ENCODE measurements at places on chromosomes 16 and 17.

GRCh38 chr17:12040478-12040877 is 19.8 kb downstream of the MAP2K4 start:
- peak; percentile 46 for DNase-seq

DNA sequence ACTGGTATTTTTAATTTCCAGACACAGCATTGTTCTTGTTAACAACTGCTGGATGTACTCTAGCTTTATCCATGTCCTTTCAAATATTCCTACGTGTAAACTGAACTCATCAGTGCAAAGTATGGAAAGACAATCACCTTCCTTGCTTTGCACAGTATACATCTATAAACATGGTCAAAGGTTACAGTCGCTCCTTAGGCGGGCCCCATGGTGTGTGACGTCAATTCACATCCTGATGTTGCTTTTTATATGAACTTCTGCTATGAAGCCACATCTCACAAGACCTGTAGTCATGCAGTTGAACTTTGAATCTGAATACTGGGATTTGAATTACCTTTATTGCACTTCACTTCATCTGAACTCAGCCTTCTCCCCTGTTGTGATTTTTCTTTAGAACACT is 447.6 kb upstream of the PSMD7 start:
- no peak for DNase-seq

DNA sequence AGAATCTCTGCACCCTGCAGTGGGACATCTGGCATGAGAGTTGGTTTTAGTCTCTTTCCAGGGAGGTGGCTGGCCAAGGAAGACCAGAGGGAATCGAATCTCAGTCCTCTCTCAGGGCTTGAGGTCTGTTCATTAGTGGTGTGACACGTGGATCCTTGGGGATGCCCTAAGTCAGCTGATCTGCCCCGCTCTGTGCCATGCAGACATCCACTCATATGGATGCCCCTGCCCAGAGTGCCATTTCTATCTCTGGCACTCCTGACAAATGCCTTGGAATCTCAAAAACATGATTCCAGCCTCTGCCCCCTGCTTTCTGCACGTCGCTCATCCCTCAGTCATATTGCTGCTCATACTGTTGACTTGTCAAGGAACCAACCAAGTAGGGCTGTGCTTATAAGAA is 38.8 kb downstream of the WSCD1 start:
- no peak for DNase-seq

- DNase-seq, result peak; percentile 79
Observed at GRCh38 chr17:75693500-75694481, 26.7 kb downstream of the SAP30BP start.

- DNase-seq, result peak; percentile 99
Observed at GRCh38 chr17:44137891-44138709, 3.6 kb upstream of the HROB start.

DNA sequence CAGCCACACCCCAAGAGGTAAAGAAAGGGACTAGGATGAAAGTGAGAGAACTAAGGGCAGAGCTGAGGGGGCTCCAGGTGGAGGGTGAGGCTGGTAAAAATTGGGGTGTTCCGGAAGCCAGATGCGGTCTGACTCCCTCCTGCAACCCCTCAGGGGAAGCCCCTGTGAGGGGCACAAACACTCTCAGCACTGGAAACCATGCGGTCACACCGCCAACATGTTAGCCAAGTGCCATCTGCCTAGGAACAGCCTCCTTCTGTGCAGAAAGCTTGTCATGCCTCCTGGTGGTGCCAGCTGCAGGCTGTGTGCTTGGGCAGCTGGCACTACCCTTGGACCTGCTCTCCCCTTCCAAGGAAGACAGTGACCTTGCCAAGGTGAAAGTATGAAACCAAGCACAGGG is 83.5 kb upstream of the RPL38 start:
- DNase-seq, result no peak

DNA sequence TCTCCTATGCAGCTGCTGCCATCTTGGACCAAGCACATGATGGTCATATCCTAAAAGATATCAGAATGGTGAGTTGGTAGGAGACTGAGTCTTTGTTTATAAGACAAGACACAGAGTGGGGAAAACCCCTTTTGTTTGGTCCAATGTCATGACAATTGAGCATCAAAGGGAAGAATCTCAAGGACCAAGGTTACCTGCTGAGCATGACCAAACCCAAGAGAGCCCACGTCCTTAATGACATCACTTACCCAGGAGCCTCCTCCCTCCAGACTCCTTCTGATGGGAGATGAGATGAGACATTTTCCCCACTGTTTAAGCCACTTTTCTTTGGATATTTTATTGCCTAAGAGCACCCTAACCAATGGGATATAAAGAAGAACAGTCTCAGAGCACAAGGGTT is 478.1 kb downstream of the NPIPA7 start:
- no peak for DNase-seq

GRCh38 chr17:60916043-60916442 is 238.4 kb downstream of the BCAS3 start:
- DNase-seq, result no peak

GRCh38 chr16:50172195-50172922 is 19.3 kb downstream of the TENT4B start:
- DNase-seq, result no peak

DNA sequence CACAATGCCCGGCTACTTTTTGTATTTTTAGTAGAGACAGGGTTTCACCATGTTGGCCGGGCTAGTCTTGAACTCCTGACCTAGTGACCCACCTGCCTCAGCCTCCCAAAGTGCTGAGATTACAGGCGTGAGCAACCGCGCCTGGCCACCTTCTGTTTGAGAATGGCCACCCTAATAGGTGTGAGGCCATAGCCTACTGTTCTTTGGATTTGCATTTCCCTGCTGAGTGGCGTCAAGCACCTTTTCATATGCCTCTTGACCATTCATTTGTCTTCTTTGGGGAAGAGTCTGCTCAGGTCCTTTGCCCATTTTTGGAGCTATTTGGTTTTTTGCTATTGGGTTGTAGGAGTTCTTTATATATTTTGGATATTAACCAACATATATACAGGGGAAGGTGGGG is 276.7 kb downstream of the PARN start:
- DNase-seq, result no peak

DNA sequence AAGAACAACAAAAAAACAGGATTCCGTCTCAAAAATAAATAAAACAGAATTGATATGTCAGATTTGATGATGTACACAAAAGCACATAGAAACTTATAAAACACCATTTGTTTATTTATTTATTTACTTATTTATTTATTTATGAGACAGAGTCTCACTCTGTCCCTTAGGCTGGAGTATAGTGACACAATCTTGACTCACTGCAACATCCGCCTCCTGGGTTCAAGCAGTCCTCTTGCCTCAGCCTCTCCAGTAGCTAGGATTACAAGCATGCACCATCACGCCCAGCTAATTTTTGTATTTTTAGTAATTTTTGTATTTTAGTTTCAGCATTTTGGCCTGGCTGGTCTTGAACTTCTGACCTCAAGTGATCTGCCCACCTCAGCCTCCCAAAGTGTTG is 21.4 kb downstream of the BCAS3 start:
- DNase-seq, result no peak

DNA sequence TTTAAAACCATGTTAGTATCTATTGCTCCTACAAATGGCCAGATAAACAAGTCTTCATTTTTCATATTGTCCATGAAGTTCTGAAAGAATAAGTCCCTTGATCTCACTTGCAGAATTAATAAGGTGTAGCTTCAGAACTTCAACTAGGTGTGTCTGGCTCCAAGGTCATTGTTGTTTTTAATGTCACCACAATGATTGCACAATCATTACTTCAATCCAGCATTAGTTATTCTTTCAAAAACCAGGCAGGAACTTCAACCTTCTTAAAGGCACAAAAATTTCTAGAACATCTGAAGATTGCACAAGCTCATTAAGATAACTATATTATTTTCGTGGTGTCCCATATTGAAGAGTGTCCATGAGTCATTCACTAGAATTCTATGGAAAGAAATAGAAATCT is 1386.4 kb downstream of the CDH11 start:
- DNase-seq, result no peak

GRCh38 chr17:56596691-56597494 is 3.4 kb downstream of the NOG start:
- DNase-seq, result peak; percentile 7

DNA sequence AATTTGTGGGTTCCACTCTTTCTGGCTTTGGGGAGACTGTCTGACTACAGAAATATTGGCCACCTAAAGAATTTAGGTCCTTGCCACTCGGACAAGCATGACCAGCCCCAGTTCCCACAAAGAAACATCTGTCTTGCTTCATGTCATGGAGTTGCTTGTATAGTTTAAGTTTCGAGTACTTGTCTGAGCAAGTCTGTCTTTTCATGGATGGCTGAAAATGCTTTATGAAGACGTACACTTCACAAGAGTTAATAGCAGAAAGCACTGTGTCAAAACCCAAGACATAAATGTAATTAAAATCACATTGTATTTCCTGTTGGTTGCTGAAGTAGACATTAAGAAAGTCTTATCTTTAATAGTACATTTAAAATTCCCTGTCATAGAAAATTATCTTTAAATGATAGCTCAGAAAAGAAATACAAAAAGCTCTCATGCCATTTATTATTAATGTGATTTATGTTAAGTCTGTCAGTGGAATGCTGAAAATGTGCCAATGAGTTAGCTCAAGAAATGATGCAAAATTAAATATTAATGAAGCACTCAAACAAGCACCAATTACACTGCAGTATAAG is 29.8 kb upstream of the XYLT2 start:
- DNase-seq, result no peak

- DNase-seq, result no peak
Observed at GRCh38 chr17:75475144-75475835, 18.9 kb downstream of the TMEM94 start.

GRCh38 chr16:4309833-4310266 is 6.0 kb upstream of the GLIS2 start:
- peak; percentile 36 for DNase-seq

DNA sequence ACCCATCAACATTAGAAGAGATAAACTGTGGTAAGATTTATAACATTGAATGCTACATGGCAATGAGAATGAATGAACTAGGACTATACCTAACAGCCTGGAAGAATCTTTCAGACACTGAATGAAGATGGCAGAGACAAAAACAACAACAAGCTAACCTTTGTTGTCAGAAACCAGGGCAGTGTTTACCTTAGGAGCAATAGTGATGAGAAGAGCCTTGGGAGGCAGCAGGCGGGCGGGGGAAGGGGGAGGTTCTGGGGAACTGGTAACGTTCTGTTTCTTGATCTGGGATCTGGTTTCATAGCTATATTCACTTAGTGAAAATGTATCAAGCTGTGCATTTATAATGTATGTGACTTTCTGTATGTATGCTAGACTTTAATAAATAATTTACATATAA is 139.0 kb upstream of the TNRC6C start:
- DNase-seq, result no peak

DNA sequence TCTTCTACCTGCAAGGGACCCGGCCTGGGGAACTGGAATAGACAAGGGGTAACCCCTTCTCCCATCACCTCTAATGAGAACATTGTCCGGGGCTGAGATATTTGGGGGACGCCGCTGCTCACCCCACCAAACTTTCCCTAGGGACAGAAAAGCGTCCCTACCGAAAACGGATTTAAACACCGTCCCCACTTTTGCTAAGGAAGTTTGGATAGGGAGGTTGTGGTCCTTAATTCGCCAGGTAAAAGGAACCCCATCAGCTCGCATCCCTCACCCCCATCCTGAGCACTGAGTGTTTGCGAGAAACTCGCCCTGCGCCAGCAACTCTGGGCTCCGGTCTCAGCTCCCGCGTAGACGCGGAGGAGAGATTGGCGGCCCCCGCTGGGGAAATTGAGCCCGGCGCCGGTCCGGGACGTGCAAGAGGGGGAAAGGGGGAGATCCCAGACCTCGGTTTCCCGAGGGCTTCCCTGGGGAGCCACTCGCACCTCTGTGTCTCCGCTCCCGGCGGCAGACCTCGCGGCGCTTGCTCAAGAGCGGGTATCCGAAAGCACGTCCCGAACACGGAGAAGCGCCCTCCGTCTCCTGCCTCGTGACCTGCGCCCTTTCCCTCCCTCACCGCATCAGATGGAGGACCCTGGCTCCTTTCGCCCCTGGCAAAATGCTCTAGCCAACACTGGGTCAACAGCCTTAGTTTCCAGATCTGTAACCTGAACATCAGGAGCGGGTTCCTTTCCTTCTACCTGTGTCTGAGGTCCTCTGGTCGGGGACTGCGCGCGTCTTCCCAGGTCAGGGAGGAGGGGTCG is 3.1 kb upstream of the SOX9 start:
- DNase-seq, result no peak

DNA sequence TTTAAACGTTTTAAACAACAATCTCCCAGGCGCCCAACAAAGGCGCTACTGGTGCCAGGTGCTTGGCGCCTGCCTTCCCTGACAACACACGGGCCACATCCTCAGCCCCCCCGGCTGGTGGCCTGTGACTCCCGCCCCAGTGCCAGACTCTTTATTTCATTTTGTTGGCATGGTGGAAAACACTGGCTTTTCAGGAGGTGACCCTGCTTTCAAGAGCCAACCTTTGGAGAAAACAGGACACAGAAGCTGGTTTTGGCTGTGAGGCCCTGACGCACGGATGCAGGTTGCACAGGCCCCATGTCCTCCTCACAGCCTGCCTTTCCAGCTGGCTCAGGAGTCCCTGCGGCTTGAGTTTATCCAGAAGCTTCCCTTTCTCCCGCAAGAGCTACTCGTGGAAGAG is 100.0 kb downstream of the METRNL start:
- DNase-seq, result no peak

GRCh38 chr17:75814900-75815373 is 29.3 kb downstream of the UNC13D start:
- DNase-seq, result peak; percentile 39

DNA sequence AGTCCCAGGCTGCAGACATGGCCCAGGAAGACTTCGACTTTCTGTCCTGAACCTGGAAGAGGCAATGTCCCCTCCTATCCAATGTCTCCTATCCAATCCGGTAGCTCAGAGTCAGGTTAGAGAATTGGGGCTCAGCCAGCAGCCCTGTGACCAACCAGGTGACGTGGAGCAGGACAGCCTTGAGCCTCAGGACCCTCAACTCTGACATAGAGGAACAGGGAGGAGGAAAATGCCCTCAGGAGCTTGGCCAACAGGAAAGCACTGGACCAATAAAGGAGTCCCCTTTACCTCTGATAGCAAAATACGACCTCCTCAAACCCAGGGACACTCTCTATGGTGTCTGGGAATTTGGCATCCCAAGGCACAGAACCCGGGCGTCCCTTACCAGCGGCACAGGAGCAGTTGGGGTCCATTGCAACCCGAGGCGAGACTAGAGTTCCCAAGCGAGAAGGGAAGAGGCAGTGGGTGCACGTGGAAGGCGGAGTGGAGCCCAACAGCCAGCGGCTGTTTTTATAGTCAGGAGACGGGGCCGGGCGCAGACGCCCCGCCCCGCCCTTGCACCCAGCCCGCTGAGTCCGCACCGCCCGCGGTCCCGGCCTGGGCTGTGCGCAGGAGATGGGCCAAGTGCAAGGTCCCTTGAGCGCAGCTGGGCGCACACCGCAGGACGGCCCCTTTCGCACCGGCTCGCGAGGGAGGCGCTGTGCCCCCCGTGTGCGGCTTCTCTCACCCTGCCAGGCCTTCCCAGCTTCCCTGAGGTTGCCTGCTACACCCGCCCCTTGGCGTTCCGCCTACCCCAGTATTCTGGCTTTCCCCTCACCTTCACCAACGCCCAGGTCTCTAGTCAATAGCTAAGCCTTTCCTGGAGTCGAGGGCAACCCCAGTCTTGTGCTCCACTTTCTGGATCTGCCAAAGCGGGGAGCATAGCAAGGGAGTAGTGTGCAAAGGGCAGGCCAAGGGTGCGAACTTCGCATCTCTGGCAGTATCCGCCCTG is at the start of gene MT1G:
TSS of gene MT1G (minus strand) at position 485 of the 991 bp plus-strand sequence. CDS start at position 413, 72 bp downstream.
- DNase-seq, result no peak
